CD4-positive, alpha-beta T cell treated with Interleukin-15 for 1 hour (primary cell): ENCODE measurements at places on chromosomes 1 and 21.

DNA sequence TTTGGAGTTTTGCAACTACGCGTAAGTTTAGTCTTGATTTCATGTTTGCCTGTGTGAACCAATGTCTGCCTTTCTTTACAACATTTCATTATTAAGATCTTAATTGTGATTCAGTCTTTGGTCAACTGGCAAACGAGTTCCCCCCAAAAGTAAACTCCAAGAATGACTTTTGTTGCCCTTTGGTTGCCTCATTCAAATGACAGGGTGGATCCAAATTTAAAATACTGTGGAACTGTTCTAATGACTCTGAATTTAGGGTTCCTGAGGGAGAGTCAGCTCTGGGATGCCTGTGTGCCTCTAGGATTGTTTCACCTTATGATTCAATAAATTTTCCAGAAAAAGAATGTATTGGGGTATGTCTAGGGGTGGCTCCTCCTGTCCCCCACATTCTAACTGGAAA, 105.3 kb downstream of the KCNN3 start:
- no peak for DNase-seq

GRCh38 chr1:85349224-85349623, 72.8 kb upstream of the BCL10 start:
- no peak for DNase-seq

- DNase-seq, result no peak
Measured at GRCh38 chr21:34054259-34054658, 19.1 kb upstream of the MRPS6 start.

DNA sequence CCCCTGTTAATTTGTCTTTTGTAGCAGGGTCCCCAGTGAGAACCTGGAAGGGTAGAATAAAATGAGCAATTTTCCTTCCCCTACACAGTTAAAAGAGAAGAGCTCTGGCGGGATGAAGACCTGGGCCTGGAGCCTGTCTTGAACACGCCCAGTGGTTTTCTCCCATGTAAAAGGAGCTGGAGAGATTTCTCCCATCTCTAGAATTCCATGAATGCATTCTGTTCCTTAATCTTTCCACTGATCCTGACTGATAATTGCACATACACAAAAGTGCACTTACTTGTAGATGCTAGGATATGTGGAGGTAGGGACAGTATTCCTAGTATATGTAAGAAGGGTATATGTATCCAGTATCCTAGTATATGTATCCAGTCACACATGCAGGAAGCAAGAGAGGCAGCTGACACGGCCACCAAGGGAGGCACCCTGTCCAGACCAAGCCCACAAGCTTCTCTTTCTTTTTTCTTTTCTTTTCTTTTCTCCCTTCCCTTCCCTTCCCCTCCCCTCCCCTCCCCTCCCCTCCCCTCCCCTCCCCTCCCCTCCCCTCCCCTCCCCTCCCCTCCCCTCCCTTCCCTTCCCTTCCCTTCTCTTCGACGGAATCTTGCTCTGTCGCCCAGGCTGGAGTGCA, 11.9 kb upstream of the PKNOX1 start:
- DNase-seq, result no peak

- DNase-seq, result no peak
Measured at GRCh38 chr1:155207806-155208540, at the start of gene THBS3. TSS of gene THBS3 (minus strand) at chr1:155207897. CDS start at chr1:155207876, 21 bp downstream.

- peak; percentile 38 for DNase-seq
Measured at GRCh38 chr1:61253059-61253735, 170.8 kb downstream of the NFIA start.

- no peak for DNase-seq
Measured at GRCh38 chr1:221989741-221990140, 247.9 kb upstream of the DUSP10 start.

GRCh38 chr1:185368313-185368855, 51.3 kb upstream of the IVNS1ABP start:
- no peak for DNase-seq

- peak; percentile 50 for DNase-seq
Measured at GRCh38 chr1:184160236-184160635, 108.7 kb downstream of the TSEN15 start.

- DNase-seq, result no peak
Measured at GRCh38 chr1:92623187-92623778, 136.6 kb upstream of the GFI1 start.

- no peak for DNase-seq
Measured at GRCh38 chr1:11847667-11848372, at the start of gene NPPA. TSS of gene NPPA (minus strand) at chr1:11847783. CDS start at chr1:11847684, 99 bp downstream.

DNA sequence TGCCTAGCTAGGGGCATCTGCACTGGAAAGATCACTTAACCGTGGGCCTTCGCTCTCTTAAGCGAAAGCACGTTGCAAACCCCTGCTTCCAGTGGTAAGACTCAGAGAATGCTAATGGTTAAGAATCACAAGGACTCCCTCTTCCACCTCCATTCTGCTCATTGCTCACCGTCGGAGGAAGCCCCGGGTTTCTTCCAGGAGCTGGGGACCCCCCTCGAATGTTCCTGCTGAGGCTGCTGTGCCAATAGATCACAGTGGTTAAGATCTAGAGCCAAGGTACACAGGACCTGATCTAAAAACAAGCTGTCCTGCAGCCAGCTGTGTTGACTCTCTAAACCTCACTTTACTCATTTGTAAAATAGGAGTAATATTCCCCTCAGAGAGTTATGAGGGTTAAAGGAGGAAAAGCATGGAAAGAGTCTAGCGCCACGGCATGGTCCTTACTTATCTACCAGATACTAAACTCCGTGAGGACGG, 765 bp downstream of the VAMP3 start:
- no peak for DNase-seq

- DNase-seq, result no peak
Measured at GRCh38 chr1:153803470-153804056, 28.4 kb downstream of the SLC27A3 start.

DNA sequence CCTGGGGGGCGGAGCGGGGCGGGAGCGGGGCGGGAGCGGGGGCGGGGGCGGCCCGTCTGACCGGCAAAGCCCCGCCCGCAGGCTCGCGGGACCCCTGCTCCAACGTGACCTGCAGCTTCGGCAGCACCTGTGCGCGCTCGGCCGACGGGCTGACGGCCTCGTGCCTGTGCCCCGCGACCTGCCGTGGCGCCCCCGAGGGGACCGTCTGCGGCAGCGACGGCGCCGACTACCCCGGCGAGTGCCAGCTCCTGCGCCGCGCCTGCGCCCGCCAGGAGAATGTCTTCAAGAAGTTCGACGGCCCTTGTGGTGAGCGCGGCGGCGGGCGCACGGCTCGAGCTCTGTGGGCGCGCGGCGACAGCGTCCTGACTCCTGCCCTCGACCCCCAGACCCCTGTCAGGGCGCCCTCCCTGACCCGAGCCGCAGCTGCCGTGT, 21.2 kb downstream of the AGRN start:
- DNase-seq, result no peak

DNA sequence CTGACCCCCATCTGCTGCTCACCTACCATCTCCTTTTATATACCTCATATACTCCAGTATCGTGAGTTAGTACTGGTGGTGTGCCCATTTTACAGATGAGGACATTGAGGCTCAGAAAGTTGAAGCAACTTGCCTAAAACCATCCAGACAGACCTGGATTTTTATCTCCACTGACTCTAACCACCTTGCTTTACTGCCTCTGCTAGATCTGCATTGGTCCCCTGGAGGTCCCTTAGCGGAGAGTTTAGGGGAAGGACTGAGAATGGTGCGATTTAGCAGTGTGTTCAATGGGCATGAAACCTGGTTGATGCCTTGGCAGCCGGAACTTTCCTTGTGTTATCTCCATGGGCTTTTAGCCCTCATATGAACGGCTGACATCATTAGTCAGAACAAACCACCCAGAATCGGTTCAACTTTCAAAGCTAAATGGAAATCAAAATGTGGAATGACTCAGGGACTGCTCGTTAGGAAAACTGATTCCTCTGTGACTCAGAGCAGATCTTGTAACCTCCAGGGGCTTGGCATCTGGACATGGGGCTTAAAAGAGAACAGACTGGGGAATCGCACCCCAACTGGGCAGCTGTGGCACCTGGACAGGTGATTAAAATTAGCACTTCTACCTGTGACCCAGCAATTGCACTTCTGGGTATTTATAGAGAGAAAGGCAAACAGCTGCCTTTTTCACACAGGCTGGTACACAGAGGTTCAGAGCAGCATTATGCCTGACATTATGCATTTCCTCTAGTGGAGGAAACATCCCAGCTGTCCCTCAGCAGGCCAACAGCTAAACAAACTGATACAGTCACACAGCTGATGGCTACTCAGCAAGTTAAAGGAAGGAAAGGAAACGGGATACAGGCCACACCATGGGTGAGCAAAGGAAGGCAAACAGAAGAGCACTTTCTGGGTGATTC, 25.3 kb downstream of the TMEM51 start:
- no peak for DNase-seq

- DNase-seq, result no peak
Measured at GRCh38 chr1:241997401-241997998, 1.4 kb downstream of the MAP1LC3C start.

DNA sequence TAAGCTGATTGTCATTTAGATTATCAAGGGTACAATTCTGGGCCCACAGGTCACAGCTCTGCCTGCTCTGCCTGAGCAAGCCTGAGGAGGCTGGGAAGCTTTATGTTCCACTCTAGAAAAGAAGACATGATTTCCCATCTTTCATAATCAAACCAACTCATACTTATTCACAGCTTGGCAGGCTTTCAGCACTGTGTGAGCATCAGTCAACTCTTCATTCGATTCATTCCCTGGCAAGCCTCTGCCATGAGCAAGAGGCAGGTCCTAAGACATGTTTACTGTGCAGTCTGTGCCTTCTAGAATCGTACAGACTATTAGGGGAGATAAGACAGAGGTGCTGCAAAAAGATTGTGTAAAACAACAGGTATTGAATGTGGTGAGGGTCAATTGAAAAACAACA, 24.5 kb upstream of the KIRREL1 start:
- no peak for DNase-seq

DNA sequence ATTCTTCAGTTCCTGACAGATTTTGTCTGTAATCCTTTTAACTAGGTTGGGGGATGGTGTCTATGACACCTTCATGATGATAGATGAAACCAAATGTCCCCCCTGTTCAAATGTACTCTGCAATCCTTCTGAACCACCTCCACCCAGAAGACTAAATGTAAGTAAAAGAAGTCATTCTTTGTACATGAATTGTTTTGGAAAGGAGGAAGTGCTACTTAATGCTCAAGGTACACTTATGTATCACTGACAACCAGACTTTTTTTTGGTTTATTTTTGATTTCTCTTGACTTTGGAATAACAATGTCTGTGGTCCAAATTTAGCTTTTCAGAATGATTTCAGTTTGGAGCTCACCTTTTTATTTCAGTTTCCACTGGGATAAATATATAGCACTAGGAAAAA, 2.3 kb downstream of the DYRK3 start:
- no peak for DNase-seq

GRCh38 chr1:18957532-18958300, 1.2 kb upstream of the IFFO2 start:
- DNase-seq, result no peak

DNA sequence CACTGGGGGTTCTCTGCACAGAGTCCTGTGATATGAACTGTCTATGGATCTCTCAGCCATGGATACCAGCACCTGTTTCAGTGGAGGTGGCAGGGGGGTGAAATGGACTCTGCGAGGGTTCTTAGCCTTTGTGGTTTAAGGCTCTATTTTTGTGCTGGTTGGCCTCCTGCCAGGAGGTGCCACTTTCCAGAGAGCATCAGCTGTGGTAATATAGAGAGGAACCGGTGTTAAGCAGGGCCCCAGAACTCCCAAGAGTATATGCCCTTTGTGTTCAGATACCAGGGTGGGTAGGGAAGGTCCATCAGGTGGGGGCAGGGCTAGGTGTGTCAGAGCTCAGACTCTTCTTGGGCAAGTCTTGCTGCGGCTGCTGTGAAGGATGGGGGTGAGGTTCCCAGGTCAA, 330.0 kb upstream of the PLD5 start:
- DNase-seq, result no peak

DNA sequence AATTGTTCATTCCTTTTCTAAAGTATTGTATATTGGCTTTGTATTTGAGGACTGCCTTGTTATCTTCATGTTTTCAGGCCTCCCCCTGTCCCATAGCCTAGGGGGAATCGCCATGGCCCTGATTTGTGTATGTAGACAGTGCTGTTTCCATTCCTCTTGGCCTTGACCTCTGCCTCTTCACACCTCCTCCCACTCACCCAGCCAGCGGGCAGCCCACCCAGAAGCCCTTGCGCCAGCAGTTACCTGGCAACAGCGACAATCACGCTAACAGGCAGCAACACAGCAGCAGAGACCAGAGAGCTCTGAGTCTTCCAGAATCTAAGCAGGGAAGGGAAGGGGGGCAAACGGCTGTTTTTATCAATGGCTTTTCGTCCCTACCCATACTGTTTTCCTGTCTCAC, 50.0 kb upstream of the NPL start:
- no peak for DNase-seq

DNA sequence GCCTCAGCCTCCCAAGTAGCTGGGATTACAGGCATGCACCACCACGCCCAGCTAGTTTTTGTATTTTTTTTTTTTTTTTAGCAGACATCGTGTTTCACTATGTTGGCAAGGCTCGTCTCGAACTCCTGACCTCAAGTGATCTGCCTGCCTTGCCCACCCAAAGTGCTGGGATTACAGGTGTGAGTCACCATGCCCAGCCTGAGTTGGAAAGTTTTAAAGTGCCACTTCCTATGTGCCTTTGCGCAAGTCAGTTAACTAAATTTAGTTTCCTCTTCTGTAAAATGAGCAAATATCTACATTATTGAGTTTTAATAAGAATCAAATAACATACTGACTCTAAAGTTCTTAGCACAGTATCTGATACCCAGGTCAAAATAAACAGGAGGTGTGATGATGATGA, 12.4 kb downstream of the SLC19A2 start:
- no peak for DNase-seq
